ENCODE measurements at places on chromosomes 5 and 9. TPM values are rescaled to one million over a fixed set of nuclear protein-coding genes. Genes with fewer than 3 reads are reported as not detected.

DNA sequence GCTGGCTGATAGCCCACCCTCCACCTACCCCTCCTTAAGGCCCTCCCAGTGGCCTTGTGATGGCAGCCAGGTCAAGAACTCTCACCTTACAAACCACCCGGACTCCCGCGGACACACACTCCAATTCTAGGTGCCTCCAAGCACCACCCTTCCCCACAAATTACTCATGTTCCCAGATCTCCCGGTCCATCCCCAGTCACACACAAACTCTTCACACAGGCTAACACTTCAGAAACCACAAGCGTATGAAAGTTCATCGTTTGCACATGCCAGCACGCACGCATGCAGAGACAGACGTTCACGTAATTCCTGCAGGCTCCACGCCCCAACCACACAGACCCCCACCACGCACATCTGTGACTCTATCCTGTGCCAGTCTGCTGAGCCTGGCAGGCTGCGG lies 18.0 kb downstream of the NR5A1 start:
- no peak for DNase-seq
- no peaks in the 10 kb centered on the region for H3K27me3 ChIP-seq
- H3K36me3 ChIP-seq, result no peaks in the 10 kb centered on the region

DNA sequence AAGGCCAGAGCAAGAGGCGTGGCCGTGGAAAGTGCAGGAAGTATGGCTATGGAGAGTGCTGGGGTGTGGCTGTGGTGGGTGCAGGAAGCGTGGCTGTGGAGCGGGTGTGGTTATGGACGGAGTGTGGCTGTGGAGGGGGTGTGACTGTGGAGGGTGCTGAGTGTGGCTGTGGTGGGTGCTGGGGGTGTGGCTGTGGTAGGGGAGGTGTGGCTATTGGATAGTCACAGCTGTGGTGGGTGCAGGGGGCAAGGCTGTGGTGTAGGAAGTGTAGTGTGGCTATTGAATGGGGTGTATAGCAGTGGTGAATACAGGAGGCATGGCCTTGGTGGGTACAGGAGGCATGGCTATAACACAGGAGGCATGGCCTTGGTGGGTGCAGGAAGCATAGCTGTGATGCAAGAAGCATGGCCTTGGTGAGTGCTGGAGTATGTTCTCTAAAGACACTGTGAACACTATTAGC lies 40.8 kb upstream of the SPATA31C2 start:
- H3K27me3 ChIP-seq, result peaks cover 2% of the 10 kb centered on the region
- peak; percentile 27 for DNase-seq
- H3K4me3 ChIP-seq, result no peak overlapping the region
- no peak overlapping the region for H3K27ac ChIP-seq
- no peaks in the 10 kb centered on the region for H3K4me1 ChIP-seq
- no peaks in the 10 kb centered on the region for H3K36me3 ChIP-seq

DNA sequence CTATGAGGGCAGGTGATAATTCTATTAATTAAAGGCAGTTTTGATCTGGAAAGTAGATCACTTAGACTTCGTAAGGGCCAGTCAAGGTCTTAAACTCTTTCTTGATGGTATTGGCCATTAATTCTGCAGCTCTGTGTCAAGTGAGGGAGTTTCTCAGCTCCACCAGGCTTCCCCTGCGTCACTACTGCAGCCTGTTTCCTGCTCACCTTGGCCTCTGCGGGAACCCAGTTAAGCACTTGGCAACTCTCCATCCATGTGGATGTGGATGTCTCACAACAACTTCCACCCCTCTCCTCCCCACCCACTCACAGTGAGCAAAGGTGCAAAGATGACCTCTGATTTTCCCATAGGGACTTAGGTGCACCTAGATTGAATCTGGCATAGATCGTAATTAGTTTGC lies 191.6 kb downstream of the PLK2 start:
- DNase-seq, result no peak
- no peaks in the 10 kb centered on the region for H3K27me3 ChIP-seq
- H3K36me3 ChIP-seq, result no peaks in the 10 kb centered on the region
- no peak overlapping the region for H3K4me3 ChIP-seq

The FAM13B gene
- total RNA-seq, result 65.8 TPM

The SPINK4 gene
- total RNA-seq, result not detected

The TMEM252 gene
- not detected for total RNA-seq

The KIAA0825 gene
- 4.6 TPM for total RNA-seq

Measured in CD4-positive, CD25-positive, alpha-beta regulatory T cell (primary cell).